ENCODE measurements at places on chromosomes 6 and 20. TPM values are rescaled to one million over a fixed set of nuclear protein-coding genes. Genes with fewer than 3 reads are reported as not detected.
A peak's percentile ranks its signal among the peaks of the same experiment; 100 is the strongest.

SIRPG gene
- 33.8 TPM for total RNA-seq

- H3K27me3 ChIP-seq: no peaks in the 10 kb centered on the region
- H3K4me3 ChIP-seq: peak overlapping the region; percentile 97
- peak overlapping the region; percentile 99 for H3K27ac ChIP-seq
- peaks cover 23% of the 10 kb centered on the region for H3K36me3 ChIP-seq
- DNase-seq: peak; percentile 98
Measured at GRCh38 chr20:63627129-63627750, 339 bp upstream of the GMEB2 start.

FKBP1C gene
- 3.6 TPM for total RNA-seq

DNA sequence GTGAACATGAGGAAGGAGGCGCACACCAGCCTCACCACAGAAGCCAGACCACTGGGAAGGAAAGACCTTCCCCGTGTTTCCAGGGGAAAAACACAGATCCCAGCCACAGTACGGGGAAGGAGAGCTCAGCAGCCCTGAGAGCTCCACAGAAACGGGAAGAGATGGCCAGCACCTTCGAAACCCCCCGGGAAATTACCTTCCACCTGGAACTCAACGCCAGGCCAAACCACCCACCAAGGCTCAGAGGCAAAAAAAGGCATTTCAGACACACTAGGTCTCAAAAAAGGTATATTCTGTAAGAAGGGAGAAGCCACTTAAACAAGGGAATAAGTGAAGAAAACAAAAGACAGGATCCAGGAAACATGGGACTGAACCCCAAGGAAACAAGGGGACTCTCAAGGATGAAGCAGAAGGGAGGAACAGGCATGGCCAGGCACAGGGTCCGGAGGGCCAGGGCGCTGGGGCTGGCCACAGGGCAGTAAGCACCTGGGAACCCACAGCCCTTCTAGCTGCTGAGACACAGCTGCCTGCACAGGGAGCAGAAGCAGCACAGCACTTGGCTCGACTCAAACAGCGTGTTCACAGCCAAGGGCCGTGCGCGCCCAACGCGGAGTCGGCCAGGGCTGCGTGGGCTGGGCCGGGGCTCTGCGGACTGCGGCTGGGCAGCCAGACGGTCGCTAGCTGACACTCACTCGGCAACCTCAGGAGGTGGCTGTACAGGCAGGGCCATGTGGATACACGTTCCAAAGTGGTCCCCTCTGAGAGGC lies 44.6 kb downstream of the TAF4 start:
- no peak overlapping the region for H3K27ac ChIP-seq
- no peak for DNase-seq
- no peaks in the 10 kb centered on the region for H3K36me3 ChIP-seq
- H3K27me3 ChIP-seq: no peaks in the 10 kb centered on the region

- H3K4me3 ChIP-seq: no peak overlapping the region
- H3K27me3 ChIP-seq: no peaks in the 10 kb centered on the region
- no peak overlapping the region for H3K27ac ChIP-seq
- H3K4me1 ChIP-seq: peaks cover 7% of the 10 kb centered on the region
Measured at GRCh38 chr6:125987026-125987617, 782 bp downstream of the TRMT11 start.

- H3K4me3 ChIP-seq: no peak overlapping the region
- H3K36me3 ChIP-seq: no peaks in the 10 kb centered on the region
- DNase-seq: no peak
- peaks cover 2% of the 10 kb centered on the region for H3K27me3 ChIP-seq
- peaks cover 5% of the 10 kb centered on the region for H3K4me1 ChIP-seq
Measured at GRCh38 chr6:142476452-142476851, 174.6 kb downstream of the ADGRG6 start.

GRCh38 chr6:146878952-146879340 lies 280.2 kb downstream of the ADGB start:
- no peaks in the 10 kb centered on the region for H3K36me3 ChIP-seq
- DNase-seq: no peak
- H3K27ac ChIP-seq: no peak overlapping the region
- H3K4me1 ChIP-seq: peaks cover 16% of the 10 kb centered on the region

DNA sequence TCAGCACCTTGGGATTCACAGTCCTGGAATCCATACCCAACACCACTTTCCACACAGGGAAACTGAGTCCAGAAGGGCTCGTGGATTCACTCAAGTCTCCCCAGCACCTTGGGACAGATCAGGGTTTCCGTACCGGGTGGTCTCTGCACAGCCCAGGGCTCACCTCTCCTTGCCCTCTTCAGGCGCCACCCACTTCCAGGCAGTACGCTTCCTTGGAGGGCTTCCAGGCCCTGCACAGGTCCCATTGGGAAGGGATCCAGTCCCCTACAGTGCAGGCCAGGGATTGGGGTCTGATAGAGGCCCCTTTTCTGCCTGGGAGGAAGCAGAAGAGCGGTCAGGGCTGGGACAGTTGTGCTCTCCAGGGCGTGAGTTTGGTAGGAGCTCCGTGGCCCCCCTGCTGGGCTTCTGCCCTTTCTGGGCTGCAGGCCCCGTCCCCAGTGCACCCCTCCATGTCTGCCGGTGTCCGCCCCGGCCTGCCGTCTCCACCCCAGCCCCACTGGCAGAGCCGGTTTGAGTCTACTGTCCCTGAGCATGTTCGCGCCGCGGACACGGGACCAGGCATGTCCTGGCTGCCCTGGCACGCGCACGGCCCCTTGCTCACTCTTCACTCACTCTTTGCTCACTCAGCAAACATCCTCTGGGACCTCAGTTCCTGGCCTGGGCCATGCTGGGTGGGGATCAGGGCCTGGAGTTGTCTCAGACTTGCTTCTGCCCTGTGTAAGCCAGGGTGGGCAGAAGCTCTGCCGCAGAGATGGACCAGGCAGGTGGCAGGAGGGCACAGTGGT lies 12.6 kb downstream of the SRC start:
- H3K36me3 ChIP-seq: no peaks in the 10 kb centered on the region
- H3K27ac ChIP-seq: no peak overlapping the region
- H3K4me3 ChIP-seq: no peak overlapping the region
- no peaks in the 10 kb centered on the region for H3K27me3 ChIP-seq
- peaks cover 1% of the 10 kb centered on the region for H3K4me1 ChIP-seq

- no peak overlapping the region for H3K27ac ChIP-seq
- DNase-seq: no peak
- H3K36me3 ChIP-seq: peaks cover 22% of the 10 kb centered on the region
- peaks cover 38% of the 10 kb centered on the region for H3K4me1 ChIP-seq
- no peaks in the 10 kb centered on the region for H3K27me3 ChIP-seq
Measured at GRCh38 chr6:158028421-158028820, 46.8 kb downstream of the SYNJ2 start.

- H3K36me3 ChIP-seq: no peaks in the 10 kb centered on the region
- no peak overlapping the region for H3K27ac ChIP-seq
- DNase-seq: no peak
- H3K27me3 ChIP-seq: peaks cover 7% of the 10 kb centered on the region
Measured at GRCh38 chr6:134031696-134032255, 20.6 kb downstream of the SLC2A12 start.

Data from activated CD4-positive, alpha-beta T cell treated with anti-CD3 and anti-CD28 coated beads, Interleukin-2, amount 10 ng/mL, durations not matched to agents 24 days and 14 days (primary cell).